ENCODE measurements at places on chromosomes 7 and 10.
A peak's percentile ranks its signal among the peaks of the same experiment; 100 is the strongest.

DNA sequence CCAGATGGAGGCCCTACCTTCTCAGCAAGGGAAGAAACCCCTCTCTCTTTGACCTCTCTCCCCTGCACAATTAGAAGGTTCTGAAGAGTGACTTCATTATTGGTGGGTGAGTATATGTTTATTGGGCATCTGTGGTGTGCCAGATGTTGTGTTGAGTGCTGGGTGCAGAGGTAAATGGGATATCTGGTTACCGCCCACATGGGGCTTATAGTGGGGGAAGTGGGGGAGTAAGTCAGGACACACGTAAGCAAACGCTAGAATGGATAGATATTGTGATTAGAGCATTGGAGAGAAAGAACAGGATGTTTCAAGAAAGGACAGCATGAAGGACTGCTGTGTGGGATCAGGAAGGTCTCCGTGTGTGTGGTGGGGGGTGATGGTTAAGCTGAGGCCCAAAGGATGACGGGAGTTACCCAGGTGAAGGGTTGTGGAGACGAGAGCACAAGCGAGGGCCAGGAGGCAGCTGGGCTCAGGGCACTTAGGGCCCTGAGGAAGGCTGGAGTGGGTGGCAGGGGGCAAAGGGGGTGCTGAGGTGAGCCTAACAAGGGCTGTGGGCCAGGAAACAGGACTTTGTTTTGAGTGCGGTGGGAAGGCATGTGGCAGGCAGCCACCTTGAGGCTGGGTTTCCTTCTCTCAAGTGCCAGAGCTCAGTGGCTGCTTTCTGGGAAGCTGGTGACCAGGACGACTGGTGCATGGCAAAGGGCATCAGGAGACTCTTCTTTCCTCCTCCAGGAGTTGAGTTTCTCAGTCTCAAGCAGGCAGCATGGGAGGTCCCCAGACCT lies 299.9 kb downstream of the RPS24 start:
- no peak for DNase-seq

DNA sequence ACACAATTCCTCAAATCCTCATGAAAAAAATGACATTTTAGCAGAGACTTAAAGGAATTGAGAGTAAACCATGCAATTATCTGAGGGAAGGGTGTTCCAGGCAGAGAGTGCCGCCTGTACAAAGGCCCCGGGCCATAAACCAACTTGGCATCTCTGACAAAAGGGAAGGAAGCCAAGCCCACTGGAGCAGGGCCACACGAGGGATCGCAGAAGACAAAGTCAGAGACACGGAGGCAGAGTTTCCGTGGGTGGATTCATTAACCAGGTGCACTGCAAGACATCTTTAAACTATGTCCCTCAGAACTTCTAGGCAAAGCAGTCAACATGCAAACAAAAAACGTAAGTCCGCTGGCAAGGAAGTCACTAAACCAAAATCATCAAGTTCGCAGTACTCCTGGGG lies 92.0 kb downstream of the SFMBT2 start:
- no peak for DNase-seq

- no peak for DNase-seq
Measured at GRCh38 chr10:60282771-60283353, 106.8 kb downstream of the ANK3 start.

GRCh38 chr10:106537866-106538265 lies 626.6 kb downstream of the SORCS1 start:
- DNase-seq, result no peak

GRCh38 chr7:31284106-31284505 lies 56.4 kb downstream of the NEUROD6 start:
- DNase-seq, result no peak

GRCh38 chr10:113666682-113667252 lies 2.9 kb upstream of the NRAP start:
- no peak for DNase-seq

DNA sequence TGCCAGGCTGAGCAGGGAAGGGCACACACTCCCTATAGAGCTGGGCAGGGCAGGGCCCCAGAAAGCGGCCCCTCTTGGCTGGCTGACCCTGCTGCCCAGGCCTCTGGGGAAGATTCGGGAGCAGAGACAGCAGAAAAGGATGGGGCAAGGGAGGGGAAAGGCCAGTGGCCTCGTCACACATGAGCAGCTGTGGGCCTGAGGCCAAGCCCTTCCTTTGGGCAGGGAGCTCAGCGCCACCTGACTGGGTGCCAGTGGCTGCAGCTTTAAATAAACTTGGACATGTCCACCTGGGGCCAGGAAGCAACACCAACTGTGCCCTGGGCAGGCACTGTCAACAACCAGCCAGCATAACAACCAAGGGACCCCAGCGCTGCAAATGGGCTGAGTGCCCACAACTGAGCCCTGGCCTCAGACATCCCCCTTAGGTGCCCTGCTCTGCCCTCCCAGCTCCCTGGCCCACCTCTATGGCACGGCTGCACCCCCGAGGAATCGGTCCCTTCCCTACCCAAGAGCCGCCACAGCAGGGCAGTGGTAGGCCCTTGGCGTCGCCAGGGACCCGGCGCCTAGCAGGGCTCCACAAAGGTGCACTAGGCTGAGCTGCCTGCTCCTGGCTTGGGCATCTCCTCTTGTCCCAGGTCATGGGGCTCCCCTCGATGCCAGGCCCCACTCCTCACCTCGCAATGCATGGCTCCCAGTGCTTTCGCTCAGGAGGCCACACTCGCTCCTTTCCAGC lies 2.6 kb downstream of the CAMK2B start:
- peak; percentile 62 for DNase-seq

- peak; percentile 27 for DNase-seq
Measured at GRCh38 chr7:128266883-128267594, 26.0 kb downstream of the LEP start.

DNA sequence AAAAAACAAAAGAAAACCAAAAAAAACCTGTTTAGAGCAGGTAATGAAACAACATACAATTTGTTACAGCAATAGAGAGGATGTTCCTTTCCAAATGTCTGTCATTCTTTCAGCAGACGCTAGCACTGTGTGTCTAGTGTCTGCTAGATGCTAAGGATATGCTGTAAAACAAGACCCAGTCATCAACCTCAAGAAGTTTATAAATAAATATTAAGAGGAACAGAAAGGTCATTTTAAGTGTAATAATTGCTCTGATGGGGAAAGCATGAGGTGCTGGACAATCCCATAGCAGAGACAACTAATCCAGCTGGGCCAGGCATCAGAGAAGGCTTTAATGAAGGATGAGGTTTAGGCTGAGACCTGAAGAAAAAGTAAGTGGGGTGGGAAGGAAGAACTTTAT lies 23.3 kb upstream of the ASCC1 start:
- no peak for DNase-seq

DNA sequence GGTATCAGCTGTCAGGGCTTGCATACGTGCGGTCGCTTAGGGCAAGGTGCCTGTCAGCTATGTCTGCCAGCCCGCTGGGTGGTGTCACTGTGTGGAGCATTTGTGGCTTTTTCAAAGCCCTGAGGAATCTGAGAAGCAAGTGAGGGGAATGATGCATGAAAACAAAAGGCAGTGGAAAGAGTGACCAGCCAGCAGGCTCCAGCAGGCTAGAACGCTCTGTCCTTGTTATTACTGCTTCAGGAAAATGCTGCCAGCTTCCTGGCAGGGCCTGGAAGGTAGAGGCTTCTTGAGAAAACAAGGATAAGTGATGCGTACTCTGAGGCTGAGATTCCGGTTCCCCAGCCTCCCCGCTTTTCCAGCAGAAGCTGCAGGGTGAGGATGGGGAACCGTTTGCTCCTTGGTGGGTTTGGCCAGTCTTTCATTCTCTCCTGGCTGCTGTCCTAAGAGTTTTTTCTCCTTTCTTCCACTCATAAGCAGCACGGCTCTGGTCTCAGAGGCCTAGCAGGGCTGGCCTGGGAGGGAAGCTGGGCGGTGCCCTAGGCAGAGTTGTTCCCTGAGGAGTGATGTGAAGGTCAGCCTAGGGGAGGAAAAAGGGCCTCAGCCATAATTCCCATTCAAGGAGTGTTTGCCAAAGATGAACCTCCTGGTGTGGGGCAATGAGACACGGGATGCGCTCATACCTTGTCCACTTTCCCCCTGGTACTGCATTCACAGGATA lies 42.8 kb upstream of the MKLN1 start:
- DNase-seq, result peak; percentile 62

- DNase-seq, result no peak
Measured at GRCh38 chr7:116464375-116464774, 35.2 kb upstream of the CAV2 start.

GRCh38 chr10:53536322-53536721 lies 763.7 kb upstream of the MBL2 start:
- DNase-seq, result no peak

- no peak for DNase-seq
Measured at GRCh38 chr10:47063858-47064257, 152.6 kb downstream of the PTPN20 start.

GRCh38 chr10:18561861-18562551 lies 89.4 kb downstream of the NSUN6 start:
- no peak for DNase-seq

- DNase-seq, result no peak
Measured at GRCh38 chr10:85545874-85546273, 820.7 kb downstream of the GRID1 start.

GRCh38 chr10:28403090-28403489 lies 100.2 kb upstream of the MPP7 start:
- no peak for DNase-seq

- DNase-seq, result no peak
Measured at GRCh38 chr10:17023386-17024298, 106.0 kb downstream of the CUBN start.

DNA sequence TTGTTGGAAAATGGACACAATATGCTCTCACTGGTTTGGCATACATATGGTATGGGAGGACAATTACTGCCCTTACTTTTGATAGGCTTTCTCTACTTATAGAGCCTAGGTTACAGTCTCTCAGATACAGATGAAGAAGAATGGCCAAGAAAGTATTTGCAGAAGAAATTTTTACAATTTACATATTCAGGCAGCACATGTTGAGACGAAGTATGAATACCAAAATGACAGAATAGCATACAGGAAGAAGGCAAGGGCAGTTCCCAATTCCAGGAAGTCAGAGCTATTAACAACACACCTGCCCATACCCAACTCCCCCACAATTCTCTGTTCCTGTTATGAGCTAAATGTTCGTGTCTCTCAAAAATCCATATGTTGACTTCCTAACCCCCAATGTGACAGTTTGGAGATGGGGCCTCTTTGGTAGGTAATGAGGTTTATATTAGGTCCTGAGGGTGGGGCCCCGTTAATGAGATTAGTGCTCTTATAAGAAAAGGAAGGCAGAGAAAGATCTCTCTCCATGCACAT lies 67.8 kb downstream of the DOCK4 start:
- no peak for DNase-seq

DNA sequence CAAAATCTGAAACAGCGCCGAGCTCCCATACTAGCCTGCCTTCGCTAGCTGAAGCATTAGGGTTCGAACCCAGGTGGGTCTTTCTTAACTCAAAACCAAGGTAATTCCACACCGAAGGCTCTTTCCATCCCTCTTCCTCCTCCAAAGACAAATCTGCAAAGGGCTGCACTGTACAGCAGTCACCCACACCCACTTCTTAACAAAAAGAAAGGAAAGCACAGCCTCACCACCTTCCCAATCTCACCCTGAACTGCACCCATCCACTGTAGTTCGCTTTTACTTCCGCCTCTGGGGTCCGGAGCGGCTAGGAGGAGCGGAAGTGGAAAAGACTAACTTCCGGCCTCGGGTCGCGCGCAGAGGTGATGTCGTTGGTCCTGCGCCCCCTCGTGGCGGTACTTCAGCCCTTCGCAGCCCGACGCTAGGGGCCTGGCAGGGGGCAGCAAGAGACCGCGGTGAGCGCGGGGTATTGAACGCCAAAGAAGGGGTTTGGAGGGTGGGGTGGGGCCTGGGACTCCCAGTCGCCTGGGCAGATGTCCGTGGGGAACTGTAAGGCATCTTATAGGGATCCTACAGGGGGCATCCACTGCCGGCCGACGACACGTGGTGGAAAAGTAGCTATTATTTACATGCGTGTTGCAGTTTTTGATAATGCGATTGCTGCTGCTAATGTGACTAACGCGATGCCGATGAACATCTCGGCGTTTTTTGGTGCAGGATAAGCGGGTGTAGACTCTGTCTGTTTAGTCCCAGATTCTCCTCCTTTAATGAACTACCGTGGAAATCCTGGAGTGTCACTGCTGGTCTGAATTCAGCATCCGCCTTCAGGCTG lies at the start of gene MTERF1:
MTERF1 (minus strand) TSS at position 290 of the 829 bp plus-strand sequence. CDS start 619 bp downstream, outside the sequence.
- peak; percentile 47 for DNase-seq

DNA sequence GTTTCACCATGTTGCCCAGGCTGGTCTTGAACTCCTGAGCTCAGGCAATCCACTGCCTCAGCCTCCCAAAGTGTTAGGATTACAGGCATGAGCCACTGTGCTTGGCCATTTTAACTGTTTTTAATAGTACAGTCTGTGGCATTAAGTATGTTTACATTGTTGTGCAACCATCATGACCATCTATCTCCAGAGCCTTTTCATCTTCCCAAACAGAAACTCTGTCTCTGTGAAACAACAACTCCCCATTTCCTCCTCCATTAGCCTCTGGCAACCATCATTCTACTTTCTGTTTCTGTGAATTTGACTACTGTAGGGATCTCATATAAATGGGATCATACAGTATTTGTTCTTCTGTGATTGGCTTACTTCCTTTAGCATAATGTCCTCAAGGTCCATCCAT lies 48.3 kb upstream of the SEPHS1 start:
- no peak for DNase-seq

DNA sequence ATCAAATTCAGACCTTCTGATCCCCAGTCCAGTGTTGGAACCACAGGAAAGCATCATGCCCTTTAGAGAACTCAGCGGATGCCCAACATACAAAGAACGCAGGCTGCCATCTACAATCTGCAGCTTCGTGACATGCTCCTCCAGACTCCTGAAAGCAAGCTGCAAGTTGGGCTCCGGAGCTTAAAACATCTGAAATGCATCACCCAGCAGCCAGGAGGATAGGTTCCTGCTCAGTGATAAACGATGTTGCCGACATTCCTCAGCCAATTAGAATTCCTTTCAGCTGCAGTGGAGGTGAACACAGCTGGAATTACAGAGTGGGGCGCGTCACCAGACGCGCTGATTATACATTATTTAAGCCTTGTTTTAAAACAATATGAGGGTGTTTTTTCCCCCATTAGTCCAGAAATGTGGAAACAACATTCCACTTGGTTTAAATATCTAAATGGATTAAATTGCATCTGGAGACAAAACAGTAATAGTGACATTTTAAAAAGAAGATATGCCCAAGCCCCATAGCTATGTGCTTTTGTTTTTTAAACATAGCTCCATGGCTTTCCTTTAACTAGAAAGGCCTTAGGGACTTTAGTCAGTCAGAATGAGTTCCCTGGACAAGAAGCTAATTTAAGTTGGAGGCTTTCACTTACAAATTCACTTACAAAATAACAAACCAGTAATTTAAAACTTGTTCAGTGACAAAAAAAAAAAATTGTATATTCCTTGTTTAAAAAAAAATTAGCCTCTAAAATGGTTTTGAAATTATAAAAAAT lies 6.3 kb downstream of the SMURF1 start:
- no peak for DNase-seq

DNA sequence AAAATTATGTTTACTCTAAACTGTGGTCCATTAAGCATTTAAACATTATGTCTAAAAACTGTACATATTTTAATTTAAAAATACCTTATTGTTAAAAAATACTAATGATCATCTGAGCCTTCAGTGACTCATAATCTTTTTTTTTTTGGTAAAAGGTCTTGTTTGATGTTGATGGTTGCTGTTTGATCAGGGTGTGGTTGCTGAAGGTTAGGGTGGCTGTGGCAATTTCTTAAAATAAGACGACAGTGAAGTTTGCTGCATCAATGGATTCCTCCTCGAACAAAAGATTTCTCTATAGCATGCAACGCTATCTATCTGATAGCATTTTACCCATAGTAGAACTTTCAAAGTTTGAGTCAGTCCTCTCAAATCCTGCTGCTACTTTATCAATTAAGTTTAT lies 180.0 kb upstream of the AHR start:
- no peak for DNase-seq

- no peak for DNase-seq
Measured at GRCh38 chr10:851901-852300, 79.6 kb downstream of the LARP4B start.
